ENCODE measurements at places on chromosomes 5 and 9.
A peak's percentile ranks its signal among the peaks of the same experiment; 100 is the strongest.

- peak; percentile 28 for DNase-seq
These were observed 17.7 kb downstream of the CAVIN4 start for GRCh38 chr9:100595391-100596199.

DNA sequence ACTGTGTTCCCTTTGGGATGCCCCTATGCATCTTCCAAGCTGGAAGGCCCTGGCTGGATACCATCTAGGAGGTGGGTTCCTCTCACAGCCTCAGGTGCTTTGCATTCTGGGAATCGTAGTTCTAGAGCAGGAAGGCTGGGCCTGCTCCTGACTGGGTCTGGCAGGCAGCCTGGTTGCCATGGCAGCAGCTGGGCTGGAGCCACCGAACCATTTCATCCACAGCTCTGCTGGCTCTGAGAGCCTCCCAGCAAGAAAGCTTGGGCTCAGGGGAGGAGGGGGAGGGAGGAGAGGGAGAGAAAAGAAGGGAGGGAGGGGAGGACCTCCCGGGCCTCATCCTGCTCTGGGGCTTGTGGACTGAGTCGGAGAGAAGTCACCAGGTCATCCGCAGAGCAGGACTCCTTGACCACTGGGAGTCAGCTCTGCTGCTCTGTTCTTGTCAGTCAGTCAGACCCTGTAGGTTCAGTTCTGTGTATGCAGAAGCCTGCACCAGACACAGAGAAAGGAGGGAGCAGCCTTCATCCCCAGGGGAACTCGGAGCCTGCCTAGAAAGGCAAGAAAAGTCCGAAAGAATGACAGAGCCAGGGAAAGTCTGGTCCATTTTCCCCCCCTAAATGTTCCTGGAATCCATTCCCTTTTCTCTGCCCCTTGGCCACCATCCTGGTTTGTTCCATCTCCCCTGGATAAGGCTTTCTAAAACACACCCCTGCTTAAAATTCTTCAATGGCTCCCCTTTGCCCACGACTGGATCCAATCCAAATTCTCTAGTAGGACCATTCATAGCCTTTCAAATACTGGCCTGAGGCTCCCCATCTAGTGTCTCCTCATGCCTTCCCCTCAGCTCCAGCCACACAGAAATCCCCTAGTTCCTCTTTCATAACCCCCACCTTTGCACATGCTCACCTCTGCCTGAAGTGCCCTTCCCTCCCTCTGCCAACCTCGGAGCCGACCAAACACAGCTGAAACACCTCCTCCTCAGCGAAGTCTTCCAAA lies 65.4 kb upstream of the ARAP3 start:
- no peak for DNase-seq

DNA sequence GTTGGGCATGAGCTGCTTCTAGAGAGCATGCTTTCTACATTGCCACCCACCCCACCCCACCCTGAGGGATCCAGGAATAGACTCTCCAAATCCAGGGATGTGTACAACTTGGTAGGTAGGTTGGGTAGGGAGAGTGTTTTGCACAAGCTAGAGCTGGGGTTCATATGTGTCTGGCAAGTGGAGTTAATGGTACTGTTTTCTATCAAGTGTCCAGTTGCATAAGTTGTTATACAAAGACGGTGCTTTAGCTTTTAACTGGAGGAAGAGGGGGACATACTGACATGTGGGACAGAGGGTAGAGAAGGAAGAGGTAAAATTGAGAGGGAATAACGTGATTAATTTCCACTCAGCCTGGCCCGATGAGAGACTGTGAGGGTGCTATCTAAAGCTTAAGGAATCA lies 51.0 kb upstream of the TNC start:
- DNase-seq = no peak

DNA sequence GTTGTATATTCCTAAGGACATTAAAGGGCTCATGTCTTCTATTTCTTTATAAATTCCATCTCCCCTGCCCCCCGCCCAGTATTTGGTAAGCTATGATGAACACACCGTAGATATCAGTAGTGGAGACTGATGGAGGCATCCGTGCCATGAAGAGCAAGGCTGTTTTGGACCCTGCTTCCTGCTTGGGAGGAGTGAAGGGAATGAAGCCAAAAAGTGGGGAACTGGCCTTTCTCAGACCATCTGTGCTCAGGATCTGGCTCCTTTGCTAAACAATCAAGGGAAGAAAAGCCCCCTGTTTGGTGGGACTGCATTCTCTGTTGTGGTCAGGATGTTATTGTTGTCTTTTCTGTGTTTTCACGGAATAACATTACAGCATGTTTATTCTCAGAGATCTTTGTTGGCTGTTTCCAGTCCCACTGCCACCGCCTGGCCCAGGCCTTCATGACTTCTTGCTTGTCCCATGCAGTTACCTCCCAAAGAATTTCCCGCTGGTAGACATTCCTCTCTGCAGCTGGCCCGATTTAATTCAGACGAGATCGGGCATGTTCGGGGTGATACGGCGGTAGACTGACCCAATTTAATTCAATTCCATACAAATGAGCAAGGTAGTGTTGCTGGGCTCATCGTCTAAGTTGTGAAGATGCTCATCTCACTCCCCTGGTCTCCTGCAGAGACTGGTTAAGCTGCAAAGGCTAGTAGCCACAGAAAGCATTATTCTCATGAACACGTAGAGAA lies 31.4 kb upstream of the ANKH start:
- no peak for DNase-seq

DNA sequence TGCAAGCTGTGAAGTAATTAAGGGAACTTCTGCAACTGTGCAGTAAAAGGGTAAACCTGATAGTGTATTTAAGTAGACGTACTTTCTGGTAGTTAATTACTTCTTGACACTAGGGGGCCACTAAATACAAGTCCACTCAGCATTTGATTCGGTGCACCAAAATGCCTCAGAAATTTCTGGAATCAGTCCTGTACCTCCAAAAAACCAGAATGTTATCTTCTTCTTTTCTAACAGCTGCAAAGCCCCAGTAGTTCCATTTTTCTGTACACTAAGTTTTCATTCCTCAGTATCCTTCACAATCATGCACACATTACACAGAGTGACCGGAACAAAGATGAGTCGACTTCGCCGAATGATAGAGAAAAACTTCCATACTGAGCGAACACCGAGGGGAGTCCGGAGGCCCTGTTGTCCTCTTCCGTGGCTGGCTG lies 484 bp downstream of the GFM2 start:
- DNase-seq = no peak

GRCh38 chr5:1011226-1011631 lies 2.6 kb downstream of the NKD2 start:
- peak; percentile 39 for DNase-seq

- no peak for DNase-seq
These were observed 419.3 kb upstream of the ADAMTS16 start for GRCh38 chr5:4720831-4721230.

DNA sequence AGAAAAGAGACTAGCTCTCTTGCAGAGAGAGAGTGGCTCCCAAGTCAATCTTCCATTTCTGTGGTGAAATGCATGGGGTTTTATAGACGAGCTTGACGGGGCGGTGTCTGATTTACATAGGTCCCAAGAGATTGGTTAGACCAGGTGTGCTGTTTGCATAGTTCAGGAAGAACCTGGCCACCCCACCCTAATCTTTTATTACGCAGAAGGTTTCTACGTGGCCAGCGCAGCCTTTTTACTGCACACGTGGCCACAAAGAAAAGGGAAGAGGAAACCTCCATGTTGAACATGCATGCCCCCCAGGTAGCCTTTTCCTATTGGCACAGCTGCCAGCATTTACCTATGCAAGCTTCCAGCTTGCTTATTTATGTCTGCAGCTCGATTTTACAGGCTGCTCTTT lies 92.1 kb downstream of the CAVIN4 start:
- no peak for DNase-seq

GRCh38 chr5:37208883-37209797 lies 40.0 kb downstream of the CPLANE1 start:
- DNase-seq = peak; percentile 2

- no peak for DNase-seq
These were observed 25.0 kb upstream of the AUH start for GRCh38 chr9:91386765-91387164.

DNA sequence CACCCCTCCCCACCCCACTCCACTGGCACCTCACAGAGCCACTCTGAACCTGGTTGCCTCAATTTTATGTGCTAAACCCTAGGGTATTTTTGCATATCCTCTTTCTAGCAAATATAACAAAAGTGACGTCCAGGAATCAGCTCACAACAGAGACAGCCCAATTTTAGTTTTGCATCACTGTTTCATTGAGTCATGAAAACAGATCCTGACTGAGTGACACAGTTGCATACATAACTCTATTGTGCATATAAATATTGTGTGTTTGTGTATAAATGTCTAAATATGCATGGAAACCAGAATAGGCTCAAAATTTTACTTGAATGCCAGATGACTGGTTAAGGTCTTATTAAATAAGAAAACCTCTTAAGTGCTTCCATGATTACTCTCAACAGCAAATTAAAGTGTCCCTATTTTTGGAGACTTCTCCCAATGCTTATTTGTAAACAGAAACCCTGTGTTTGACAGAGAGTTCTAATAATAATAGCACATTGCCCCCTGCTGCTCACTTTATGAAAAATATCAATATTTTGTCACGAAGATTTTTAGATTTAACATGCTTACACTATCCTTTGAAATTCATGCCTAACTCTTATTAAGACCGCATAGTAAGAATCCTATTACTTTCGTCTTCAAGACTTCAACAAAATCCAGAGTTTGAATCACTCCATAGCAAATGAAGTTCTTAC lies 75.5 kb upstream of the PRRC1 start:
- no peak for DNase-seq

- no peak for DNase-seq
These were observed 423.7 kb upstream of the ST8SIA4 start for GRCh38 chr5:101326766-101327165.

DNA sequence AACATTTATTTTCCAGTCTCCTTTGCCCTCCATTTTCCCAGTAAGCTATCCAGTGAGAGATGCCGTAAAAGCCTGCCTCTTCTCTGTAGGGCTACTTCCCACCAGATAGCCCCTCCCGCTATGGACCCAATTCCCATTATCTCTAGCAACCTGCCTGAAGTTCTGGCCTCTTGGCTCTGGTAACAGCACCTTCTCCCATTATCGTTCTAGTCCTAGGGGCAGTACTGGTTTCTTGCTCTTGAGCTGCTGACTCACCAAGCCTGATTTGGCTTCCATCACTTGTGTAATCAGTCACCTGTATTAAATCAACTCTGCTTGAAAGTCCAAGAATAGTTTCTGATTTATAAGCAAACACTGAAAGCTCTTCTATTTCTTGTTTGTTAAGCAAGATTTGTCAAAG lies 42.8 kb upstream of the PARP8 start:
- no peak for DNase-seq

GRCh38 chr5:76735762-76736545 lies 20.0 kb downstream of the F2R start:
- no peak for DNase-seq

- no peak for DNase-seq
These were observed 39.9 kb downstream of the GDNF start for GRCh38 chr5:37799865-37800421.

- DNase-seq = peak; percentile 60
These were observed at the start of gene SPOCK1 for GRCh38 chr5:137498736-137499505. SPOCK1 (minus strand) TSS chr5:137499326.

DNA sequence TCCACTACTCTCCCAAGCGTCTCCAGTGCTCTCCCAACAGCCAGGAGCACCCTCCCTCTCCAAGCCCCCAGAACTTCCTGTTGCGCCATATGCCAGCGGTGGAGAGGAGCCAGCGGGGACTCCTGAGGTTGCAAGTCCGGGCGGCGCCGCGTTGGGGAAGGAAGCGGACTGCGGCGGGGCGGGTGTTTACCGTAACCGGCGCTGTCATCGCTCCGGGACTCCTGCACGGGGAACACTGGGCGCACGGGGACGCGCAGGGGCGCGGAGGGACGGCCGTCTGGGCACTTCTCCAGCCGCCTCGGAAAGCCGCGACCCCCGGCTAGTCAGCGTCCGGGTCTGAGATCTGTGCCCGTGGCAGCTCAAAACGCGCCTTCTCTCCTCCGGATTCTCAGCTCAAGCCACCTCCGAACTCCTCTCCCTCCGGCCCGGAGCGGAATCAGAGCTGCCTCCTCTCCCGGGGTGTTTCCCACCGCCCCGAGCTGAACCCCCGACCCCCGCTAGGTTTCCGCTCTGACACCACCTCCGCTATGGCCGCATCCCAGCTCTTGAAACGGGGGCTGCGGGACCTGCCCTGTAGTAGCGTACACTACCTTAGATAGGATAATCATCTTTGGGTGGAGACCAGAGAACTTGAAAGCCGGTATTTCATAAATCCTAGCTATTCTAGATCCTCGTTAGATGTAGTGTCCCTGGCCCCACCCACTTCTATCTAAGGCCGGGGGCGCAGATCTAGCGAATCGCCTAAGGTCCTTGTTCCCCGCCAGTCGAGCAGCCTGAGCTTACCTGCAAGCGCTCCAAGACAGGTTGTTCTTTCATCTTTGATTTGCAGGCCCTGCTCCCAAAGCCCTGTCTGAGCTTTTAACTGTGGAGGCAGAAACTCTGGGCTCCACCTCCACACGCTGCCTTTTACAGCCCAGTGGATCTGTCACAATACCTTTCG lies at the start of gene TRPM6:
TRPM6 (minus strand) TSS at position 881 of the 940 bp plus-strand sequence; CDS start at position 816, 65 bp downstream.
- peak; percentile 16 for DNase-seq

- no peak for DNase-seq
These were observed 99.7 kb downstream of the PTTG1 start for GRCh38 chr5:160521392-160521663.

- DNase-seq = no peak
These were observed 48.6 kb upstream of the SHB start for GRCh38 chr9:38117651-38118050.

GRCh38 chr5:110262749-110263148 lies 463.7 kb downstream of the TMEM232 start:
- no peak for DNase-seq

DNA sequence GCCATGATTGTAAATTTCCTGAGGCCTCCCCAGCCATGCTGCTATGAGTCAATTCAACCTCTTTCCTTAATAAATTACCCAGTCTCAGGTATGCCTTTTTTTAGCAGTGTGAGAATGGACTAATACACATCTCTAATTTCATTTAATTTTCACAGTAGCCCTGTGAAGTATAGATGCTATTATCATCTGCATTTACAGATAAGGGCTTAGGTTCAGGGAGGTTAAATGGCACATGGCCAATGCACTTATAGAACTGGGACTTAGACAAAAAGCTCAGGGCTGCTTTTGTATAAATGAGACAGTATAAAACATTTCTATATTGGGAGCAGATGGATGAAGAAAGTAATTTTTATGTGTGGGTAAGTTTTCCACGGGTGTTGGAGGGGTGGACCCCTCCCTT lies 62.9 kb upstream of the PANK3 start:
- no peak for DNase-seq

- no peak for DNase-seq
These were observed 47.5 kb downstream of the NLN start for GRCh38 chr5:65769539-65769938.

GRCh38 chr9:87667164-87667738 lies 58.7 kb upstream of the CTSL start:
- DNase-seq = no peak

Measured in stimulated activated CD4-positive, alpha-beta T cell treated with anti-CD3 and anti-CD28 coated beads, Interleukin-2, amount 100 ng/mL, for 48 hours (primary cell).